Fibroblast of the conjunctiva (primary cell): ENCODE measurements at places on chromosomes 3 and 15.
A peak's percentile ranks its signal among the peaks of the same experiment; 100 is the strongest.

DNA sequence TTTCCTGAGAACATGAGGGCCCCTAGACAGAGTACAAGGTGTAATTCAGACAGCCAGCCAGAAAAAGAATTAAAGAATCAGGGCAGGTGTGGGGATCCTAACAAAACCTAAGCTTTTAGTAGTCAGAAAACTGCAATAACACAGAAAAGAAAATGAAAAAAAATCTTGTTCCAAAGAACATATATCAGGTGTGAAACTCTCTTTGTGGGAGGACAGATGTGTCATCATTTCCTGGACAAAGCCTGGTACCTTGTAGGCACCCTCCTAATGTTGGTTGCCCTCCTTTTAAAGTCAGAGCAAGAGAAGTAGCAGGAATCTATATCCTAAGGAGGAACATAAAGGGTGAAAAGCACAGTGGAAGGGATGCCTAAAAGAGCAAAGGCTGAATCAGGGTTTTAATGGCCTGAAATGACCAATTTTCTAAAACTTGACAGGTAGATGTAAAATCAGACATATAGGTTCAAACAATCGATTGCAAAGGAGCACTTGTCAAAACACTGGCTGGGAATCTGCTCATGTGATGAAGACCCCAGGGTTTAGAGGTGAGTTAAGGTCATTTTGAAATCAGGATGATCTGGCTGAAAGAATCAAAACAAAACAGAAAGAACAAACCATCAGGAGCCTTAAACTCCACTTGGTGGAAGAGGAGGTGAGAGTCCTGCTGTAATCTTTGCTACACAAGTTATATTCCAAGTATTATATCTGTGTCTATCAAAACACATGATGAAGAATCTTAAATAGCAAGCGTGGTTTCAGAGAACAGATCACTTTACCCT lies 54.9 kb downstream of the TGFBR2 start:
- no peak for DNase-seq

- peak; percentile 27 for DNase-seq
Measured at GRCh38 chr3:113912552-113913236, 35.1 kb upstream of the ZDHHC23 start.

DNA sequence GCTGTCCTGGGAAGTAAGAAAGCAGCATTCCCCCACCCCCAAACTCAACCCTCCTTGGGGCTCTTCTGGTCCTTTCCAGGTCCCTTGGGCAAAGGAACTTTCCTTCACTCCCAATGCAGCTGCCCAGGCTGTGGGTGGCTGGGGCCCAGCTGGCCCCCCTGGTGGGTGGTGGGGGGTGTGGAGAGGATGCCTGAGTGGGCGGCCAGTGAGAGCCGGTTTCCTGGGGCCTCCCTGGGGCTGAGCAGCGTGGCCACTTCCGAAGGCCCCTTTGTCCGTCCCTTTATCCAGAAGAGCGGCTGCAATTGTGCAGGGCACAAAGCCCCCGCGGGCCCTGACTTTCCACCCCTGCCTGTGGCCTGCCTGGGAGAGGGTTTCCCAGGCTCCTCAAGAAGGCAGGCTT lies 61.0 kb downstream of the RHCG start:
- no peak for DNase-seq

DNA sequence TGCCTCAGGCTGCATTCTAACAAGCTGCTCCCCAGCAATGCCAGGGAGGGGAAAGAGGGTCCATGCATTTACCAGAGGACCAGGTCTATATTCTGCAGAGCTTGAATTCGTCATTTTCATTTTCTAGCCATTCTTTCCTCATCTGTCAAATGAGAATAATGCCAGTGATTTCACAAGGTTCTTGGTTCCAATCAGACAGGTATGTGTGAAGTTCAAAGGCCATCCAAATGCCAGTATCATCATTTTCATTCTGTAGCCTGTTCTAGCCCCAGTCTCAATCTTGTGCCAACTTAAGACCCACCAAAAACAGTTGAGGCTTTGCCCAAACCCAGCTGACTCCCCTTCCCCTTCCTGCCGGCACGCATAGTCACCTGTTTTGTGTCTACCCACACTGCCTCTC lies 112.7 kb downstream of the IQSEC1 start:
- no peak for DNase-seq

GRCh38 chr15:64274341-64274950 lies 81.5 kb downstream of the CSNK1G1 start:
- DNase-seq: no peak

DNA sequence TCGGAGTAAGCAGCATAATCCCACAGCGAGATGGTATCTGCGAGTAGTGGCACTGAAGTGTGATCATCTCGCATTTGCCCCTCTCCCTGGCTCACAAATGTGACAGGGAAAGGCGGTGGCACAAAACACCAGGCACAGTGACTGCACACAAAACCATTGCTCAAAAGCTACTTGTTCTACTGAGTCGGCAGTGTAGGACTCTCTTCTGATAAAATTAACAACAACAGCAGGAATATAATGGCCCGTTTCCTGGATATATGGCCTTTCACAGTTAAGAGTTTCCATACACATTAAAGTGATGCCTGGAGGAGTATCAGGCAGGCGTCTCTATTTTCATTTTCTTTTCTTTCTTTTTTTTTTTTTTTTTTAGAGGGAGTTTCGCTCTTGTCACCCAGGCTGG lies 69.0 kb downstream of the MYO1E start:
- no peak for DNase-seq

DNA sequence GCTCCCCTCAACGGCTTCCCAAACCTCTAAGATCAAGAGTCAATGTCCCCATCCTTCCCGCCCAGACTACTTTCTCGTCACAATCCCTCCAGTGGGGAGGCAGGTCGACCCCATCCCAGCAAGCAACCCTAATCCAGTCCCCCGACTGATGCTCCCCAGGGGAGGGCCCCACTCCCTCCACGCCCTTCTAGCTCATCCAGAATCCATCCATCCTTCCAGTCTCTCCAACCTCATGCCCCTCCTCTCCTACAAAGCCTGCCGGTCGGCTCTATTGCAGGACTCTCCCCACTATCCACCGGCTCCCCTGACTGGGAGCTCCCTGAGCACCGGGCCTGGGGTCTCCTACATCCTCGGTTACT lies 1.3 kb downstream of the ADAMTS7 start:
- DNase-seq: no peak

GRCh38 chr3:5095886-5096285 lies 26.2 kb upstream of the ARL8B start:
- DNase-seq: no peak

DNA sequence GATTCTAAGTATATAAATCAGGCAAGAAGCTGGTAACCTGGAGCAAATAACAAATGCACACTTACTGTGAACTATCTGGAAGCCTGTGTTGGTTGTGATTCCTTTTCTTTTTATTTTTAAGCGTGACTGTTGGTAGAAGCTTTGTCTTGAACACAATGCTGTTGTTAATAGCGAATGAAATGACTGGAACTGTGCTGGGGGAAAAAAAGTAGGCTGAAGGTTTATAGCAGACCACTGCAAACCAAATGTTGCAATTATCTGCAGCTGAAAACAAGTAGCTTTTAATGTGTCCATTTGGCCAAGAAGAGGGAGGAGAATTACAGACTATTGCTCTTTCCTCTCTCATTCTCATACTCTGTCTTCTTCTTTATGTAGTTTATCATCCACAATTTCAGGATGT lies 184.5 kb upstream of the DNAJC19 start:
- DNase-seq: no peak

DNA sequence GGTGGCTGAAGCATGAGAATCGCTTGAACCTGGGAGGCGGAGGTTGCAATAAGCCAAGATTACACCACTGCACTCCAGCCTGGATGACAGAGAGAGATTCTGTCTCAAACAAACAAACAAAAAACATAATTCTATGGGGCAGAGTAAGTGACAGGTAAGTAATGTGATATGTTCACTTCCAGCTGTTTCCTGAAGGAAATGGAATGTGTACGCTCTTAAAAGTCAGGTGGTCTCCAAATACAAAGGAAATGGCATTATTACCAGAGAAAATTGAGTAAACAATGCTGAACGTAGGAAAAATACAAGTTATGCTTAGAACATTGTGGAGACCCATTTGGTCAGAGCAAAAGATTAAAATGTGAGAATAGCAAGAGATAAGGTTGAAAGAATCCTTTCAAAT lies 278.5 kb downstream of the SCAPER start:
- no peak for DNase-seq

DNA sequence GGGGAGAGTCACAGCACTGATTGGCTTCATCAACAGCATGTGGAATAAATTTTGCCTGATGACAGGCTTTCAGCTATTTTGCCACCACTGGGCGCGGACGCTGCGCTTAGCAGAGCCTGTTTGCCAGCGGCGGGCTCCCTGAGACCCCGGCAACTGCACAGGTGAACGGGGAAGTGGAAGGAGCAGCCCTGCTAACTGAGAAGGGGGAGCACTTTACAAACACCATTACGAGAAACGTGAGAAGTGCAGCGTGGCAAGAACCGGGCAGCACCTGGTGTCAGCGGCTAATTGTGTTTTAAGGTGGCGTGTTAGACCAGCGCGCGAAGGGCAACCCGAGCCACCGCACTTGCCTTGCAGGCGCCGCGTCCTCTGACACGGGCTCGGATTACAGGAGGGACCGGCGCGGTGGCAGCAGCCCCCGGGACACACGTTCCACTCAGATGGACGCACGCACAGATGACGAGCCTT lies 307.8 kb upstream of the ARRDC4 start:
- no peak for DNase-seq

GRCh38 chr15:25830844-25831451 lies 32.2 kb downstream of the ATP10A start:
- peak; percentile 89 for DNase-seq

DNA sequence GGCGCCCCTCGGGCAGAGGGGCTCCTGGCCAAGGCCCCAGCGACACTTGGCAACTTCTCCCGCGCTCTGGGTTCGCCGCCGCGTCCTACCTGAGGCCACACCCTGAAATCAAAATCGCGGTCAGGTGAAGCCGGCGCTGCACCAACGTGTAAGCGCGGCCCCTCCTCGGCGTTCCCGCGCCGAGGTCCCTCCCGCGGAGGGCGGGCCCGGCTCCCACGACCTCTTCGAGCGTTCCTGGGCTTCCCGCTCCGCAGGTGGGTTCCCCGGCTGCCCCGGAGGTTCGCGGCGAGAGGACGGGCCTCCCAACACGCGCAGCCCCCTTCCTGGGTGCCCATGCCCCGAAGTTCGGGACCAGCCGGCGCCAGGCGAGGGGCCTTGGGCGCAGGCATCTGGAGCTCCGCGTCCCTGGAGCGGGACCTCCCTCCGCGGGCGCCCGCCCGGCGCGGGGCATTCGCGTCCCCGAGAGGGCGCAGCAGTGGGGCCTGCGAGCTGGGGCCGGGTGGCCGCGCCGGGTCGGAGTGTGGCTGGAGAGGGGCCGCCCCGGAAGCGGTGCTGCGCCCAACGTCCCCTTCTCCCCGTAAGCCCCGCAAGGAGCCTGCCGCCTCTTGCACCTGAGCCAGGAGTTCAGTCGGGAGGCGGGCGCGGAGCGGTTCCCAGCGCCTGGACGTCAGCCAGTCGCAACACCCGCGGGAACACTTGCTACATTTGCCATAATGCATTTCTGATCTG lies 13.7 kb downstream of the PAK6 start:
- DNase-seq: no peak

DNA sequence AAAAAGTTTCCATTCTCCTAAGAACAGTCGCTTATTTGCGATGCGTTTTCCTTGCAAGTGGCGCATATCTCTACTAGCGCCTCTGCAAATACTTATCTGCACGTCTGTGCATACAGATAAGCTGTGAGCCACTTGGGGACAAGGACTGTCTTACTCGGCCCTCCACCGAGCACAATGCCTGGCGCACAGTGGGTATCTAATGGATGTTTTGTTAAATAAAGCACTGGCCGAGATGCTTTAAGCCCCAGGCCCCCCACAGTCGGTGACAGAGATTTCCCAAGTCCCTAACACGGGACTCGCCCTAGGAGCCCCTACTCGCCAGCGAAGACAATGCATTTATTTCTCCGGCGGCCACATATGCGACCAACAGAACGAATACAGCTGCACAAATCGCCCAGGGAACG lies 503 bp downstream of the HLTF start:
- DNase-seq: peak; percentile 4

DNA sequence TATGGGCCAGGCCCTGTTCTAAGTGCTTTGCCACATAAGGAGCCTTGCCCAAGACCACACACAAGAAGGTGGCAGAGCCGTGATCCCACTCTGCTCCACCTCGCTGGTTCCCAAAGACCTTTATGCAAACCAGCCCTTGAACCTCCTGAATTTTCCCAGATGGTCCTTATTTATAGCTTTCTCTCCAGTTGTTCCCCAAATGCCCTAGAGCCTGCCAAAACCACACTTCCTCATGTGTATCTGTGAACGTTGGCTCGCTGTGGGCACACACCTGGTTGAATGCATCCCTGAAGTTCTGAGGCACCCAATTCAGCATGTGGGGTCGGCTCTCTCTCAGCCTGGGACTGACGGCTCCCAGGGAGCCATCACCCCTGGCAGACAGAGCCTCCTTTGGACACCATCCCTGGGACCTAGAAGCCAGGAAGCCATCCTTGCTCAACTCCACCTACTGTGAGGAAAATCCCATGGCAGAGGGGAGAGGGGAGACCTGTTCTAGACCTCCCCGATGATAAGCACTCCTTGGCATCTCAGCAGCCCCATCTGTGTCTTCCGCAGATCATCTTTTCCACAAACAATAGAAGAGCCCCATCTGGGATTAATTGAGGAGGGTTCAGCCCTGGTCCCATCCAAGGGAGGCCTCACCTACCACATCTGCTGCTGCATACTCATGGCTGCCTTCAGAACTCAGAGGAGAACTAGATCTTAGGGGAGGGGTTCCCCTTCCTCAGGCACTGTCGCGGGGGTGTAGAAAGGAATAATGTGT lies 42.3 kb upstream of the LIMD1 start:
- DNase-seq: no peak

- no peak for DNase-seq
Measured at GRCh38 chr3:162302983-162303624, 806.5 kb downstream of the OTOL1 start.

- DNase-seq: no peak
Measured at GRCh38 chr3:35968043-35968622, 328.8 kb downstream of the ARPP21 start.

GRCh38 chr3:71582036-71582611 lies 1.4 kb downstream of the FOXP1 start:
- DNase-seq: no peak

GRCh38 chr3:177144922-177145321 lies 52.4 kb downstream of the TBL1XR1 start:
- DNase-seq: no peak

GRCh38 chr3:170171563-170171962 lies 10.0 kb downstream of the PHC3 start:
- no peak for DNase-seq

DNA sequence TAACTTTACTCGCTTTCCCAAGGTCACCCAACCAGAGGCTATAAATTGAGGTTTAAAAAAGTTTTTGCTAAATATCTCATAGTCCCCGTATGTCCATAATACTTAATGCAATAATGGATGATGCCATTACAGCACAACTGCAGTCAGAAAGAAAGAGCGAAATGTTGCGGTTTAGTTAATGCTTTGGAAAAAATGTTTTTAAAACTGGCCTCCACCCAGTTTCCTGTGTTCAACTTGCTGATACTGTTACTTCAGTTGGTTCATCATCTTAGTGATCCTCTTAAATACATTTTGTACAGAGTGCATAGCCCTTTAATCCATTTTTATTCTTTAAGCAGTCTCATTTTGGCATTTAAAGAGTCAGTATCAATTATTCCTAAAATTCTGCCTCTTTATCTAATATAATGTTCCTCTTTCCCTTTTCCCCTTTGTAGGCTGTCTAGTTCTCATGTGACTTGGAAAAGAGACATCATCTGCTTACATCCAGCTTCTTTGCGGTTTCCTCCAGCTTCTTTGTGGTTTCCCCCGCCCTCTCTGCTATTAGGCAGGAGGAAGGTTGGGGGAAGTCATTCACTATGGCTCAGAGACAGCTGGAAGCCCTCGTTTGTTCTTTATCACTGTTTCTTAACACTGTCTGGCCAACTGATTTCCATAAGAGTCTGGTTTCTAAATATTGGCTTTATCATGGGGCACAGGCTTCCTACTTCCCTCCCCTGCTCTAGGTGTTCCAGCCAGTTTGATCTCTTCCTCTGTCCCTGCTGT lies 154.3 kb downstream of the GOLIM4 start:
- peak; percentile 17 for DNase-seq
